ENCODE measurements at places on chromosomes 1 and 21. TPM values are rescaled to one million over a fixed set of nuclear protein-coding genes. Genes with fewer than 3 reads are reported as not detected.

The NPHS2 gene
- not detected for total RNA-seq

The ZNF593OS gene
- total RNA-seq: not detected

The AMY2A gene
- total RNA-seq: not detected

The S100A9 gene
- total RNA-seq: not detected

The ANXA9 gene
- total RNA-seq: 0.19 TPM

The C4BPA gene
- not detected for total RNA-seq

DNA sequence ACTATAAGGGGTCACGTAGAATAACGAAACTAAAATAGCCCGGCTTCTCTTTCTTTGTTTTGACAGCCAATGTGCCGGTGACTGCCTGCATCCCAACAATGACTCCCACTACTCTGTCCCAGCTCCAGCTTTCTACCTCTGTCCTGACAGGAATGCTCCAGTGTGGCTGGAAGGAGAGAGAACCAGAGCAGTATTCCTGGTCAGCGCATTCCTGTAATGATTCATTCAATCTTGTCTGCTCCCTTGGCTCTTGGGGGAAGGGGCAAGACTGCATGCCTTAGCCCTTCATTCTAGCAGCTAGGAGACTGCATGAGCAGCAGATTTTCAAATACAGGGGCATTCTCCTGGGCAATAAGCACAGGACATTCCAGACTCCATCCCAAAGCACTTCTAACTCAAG lies 132.1 kb upstream of the PRMT6 start:
- H3K4me1 ChIP-seq: no peaks in the 10 kb centered on the region
- no peak overlapping the region for H3K27ac ChIP-seq
- no peak for DNase-seq
- no peaks in the 10 kb centered on the region for H3K27me3 ChIP-seq

DNA sequence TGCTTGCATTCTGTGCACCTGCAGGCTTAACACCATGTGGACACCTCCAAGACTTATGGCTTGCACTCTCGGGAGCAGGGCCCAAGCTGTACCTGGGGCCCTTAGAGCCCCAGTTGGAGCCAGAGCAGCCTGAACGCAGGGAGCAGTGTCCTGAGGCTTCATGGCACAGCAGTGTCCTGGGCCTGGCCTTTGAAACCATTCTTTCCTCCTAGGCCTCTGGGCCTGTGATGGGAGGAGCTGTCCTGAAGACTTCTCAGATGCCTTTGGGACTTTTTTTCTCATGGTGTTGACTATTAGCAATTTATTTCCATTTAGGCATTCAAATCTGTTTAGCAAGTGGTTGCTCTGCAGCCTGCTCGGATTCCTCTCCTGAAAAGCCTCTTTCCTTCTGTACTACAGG lies 11.0 kb downstream of the RPTN start:
- no peak overlapping the region for H3K4me3 ChIP-seq
- no peaks in the 10 kb centered on the region for H3K4me1 ChIP-seq
- no peak overlapping the region for H3K27ac ChIP-seq
- no peak for DNase-seq
- H3K36me3 ChIP-seq: no peaks in the 10 kb centered on the region
- no peaks in the 10 kb centered on the region for H3K27me3 ChIP-seq

GRCh38 chr21:45363921-45364467 lies 41.0 kb upstream of the COL18A1 start:
- no peaks in the 10 kb centered on the region for H3K4me1 ChIP-seq
- DNase-seq: no peak
- no peaks in the 10 kb centered on the region for H3K27me3 ChIP-seq
- no peak overlapping the region for H3K4me3 ChIP-seq

GRCh38 chr1:171899838-171900237 lies 58.5 kb downstream of the DNM3 start:
- DNase-seq: no peak
- H3K4me3 ChIP-seq: no peak overlapping the region
- H3K27me3 ChIP-seq: no peaks in the 10 kb centered on the region

GRCh38 chr1:226764533-226764932 lies 25.5 kb upstream of the ITPKB start:
- H3K4me1 ChIP-seq: peaks cover 20% of the 10 kb centered on the region
- H3K27ac ChIP-seq: no peak overlapping the region
- no peak overlapping the region for H3K4me3 ChIP-seq
- no peaks in the 10 kb centered on the region for H3K36me3 ChIP-seq

GRCh38 chr1:26690576-26691031 lies 5.2 kb upstream of the ARID1A start:
- DNase-seq: no peak
- H3K36me3 ChIP-seq: no peaks in the 10 kb centered on the region
- no peak overlapping the region for H3K4me3 ChIP-seq
- H3K27ac ChIP-seq: no peak overlapping the region
- peaks cover 35% of the 10 kb centered on the region for H3K4me1 ChIP-seq
- H3K27me3 ChIP-seq: no peaks in the 10 kb centered on the region

DNA sequence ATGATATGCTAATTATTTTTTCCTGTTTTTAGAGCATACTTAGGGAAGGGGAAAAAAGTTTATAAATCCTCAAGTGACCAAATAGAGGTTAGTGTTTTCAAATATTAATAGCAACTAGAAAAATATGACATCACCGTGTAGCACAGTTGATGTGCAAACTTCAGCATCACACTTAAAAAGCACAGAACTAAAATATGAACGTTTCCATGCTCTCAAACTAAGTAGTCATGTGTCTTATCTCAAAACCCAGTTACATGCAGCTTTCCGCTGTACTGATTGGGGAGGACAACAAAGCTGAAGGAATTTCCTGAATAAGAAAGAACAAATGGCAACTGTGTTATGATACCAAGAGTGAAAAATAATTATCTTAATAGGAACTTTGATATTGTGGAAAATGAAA lies 903.7 kb downstream of the ADGRL2 start:
- no peak overlapping the region for H3K27ac ChIP-seq
- no peaks in the 10 kb centered on the region for H3K36me3 ChIP-seq
- no peak overlapping the region for H3K4me3 ChIP-seq

- no peaks in the 10 kb centered on the region for H3K4me1 ChIP-seq
- H3K36me3 ChIP-seq: peaks cover 20% of the 10 kb centered on the region
- no peak for DNase-seq
- no peak overlapping the region for H3K4me3 ChIP-seq
These were observed 157.7 kb downstream of the PIK3R3 start for GRCh38 chr1:45974541-45975269.

DNA sequence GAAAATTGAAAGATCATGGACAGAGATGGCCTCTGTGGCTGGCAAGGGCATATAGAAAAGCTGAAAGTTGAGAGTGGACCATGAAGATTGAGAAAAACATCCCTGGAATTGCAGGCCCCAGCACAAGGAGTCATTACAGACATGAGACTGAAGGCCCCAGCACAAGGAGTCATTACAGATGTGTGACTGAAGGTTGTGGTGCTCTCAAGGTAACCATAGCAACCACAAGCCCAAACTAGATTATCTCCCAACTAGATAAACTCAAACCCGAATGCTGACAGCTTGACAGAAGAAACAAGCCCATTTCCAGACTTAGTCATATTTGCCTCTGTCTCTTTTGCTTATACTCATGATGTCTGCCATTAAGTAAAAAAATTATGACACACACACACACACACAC lies 1252.1 kb upstream of the ADGRL4 start:
- DNase-seq: no peak
- no peak overlapping the region for H3K27ac ChIP-seq
- H3K36me3 ChIP-seq: no peaks in the 10 kb centered on the region
- no peak overlapping the region for H3K4me3 ChIP-seq
- H3K4me1 ChIP-seq: no peaks in the 10 kb centered on the region

DNA sequence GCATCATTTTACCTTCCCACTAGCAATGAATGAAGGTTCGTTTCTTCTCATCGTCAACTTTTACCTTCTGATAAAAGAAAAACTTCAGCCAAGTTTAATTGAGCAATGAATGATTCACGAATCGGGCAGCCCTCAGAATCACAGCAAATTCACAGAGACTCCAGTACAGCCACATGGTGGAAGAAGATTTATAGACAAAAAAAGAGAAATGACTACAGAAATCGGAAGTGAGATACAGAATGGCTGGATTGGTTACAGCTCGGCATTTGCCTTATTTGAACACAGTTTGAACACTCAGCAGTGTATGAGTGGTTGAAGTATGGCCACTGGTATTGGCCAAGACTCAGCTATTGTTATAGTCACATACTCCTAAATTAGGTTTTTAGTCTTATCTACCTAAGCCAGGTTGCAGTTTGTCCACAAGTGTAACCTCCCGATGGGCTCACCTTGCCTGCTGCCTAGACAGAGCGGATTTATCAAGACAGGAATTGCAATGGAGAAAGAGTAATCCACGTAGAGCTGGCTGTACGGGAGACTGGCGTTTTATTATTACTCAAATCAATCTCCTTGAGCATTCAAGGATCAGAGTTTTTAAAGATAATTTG lies 15.3 kb downstream of the AK4 start:
- DNase-seq: no peak
- no peak overlapping the region for H3K27ac ChIP-seq
- H3K4me3 ChIP-seq: no peak overlapping the region
- H3K27me3 ChIP-seq: no peaks in the 10 kb centered on the region
- no peaks in the 10 kb centered on the region for H3K36me3 ChIP-seq

GRCh38 chr1:44636083-44636687 lies 38.1 kb downstream of the TMEM53 start:
- no peak overlapping the region for H3K4me3 ChIP-seq
- H3K4me1 ChIP-seq: peaks cover 27% of the 10 kb centered on the region
- no peak for DNase-seq

All from Karpas-422 (cell line).